H1 (cell line): ENCODE measurements at places on chromosomes 13 and 19.

- H3K36me3 ChIP-seq, result no peaks in the 10 kb centered on the region
- H3K4me1 ChIP-seq, result no peaks in the 10 kb centered on the region
- no peak overlapping the region for H3K4me3 ChIP-seq
These were observed 103.2 kb upstream of the VSTM2B start for GRCh38 chr19:29422486-29423085.

DNA sequence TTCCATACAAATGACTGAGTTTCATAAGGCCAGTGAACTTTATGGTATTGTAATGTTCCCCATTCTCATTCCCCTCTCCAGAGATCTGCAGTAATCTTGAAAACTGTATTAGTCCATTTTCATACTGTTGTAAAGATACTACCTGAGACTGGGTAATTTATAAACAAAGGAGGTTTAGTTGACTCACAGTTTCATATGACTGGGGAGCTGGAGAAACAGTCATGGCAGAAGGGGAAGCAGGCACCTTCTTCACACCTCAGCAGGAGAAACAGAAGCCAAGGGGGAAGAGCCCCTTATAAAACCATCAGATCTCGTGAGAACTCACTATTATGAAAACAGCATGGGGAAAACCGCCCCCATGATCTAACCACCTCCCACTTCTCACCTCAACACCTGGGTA is 318.7 kb upstream of the KLF12 start:
- no peaks in the 10 kb centered on the region for H3K36me3 ChIP-seq
- no peaks in the 10 kb centered on the region for H3K4me1 ChIP-seq

DNA sequence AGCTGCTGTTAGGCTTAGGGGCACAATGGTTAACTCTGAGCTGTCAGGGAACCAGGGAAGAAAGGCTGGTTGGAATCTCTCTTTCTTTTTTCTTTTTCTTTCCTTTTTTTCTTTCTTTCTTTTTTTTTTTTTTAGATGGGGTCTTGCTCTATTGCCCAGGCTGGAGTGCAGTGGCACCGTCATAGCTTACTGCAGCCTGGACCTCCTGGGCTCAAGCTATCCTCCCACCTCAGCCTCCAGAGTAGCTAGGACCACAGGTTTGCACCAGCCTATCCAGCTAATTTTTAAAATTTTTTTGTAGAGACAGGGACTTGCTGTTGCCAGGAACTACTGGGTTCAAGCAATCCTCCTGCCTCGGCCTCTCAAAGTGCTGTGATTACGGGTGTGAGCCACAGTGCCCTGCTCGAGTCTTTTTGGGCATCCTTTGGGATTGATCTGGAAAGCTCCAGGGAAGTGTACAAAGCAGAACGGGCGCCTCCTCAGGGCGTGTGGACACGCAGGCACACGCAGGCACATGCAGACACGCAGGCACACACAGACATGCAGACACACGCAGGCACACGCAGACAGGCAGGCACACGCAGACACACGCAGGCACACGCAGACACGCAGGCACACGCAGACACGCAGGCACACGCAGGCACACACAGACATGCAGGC is 99.2 kb downstream of the GADD45B start:
- peaks cover 8% of the 10 kb centered on the region; the same call in 1 of the 2 replicates for H3K4me1 ChIP-seq
- H3K36me3 ChIP-seq, result no peaks in the 10 kb centered on the region
- DNase-seq, result no peak
- no peak overlapping the region for H3K27ac ChIP-seq

- H3K27ac ChIP-seq, result no peak overlapping the region
- no peaks in the 10 kb centered on the region for H3K36me3 ChIP-seq
These were observed 21.6 kb downstream of the EFNA2 start for GRCh38 chr19:1307320-1307719.

- no peaks in the 10 kb centered on the region for H3K36me3 ChIP-seq
- no peaks in the 10 kb centered on the region for H3K4me1 ChIP-seq
- no peak overlapping the region for H3K4me3 ChIP-seq
- H3K27me3 ChIP-seq, result no peaks in the 10 kb centered on the region
These were observed 87.8 kb downstream of the ANKRD10 start for GRCh38 chr13:110826861-110827672.

DNA sequence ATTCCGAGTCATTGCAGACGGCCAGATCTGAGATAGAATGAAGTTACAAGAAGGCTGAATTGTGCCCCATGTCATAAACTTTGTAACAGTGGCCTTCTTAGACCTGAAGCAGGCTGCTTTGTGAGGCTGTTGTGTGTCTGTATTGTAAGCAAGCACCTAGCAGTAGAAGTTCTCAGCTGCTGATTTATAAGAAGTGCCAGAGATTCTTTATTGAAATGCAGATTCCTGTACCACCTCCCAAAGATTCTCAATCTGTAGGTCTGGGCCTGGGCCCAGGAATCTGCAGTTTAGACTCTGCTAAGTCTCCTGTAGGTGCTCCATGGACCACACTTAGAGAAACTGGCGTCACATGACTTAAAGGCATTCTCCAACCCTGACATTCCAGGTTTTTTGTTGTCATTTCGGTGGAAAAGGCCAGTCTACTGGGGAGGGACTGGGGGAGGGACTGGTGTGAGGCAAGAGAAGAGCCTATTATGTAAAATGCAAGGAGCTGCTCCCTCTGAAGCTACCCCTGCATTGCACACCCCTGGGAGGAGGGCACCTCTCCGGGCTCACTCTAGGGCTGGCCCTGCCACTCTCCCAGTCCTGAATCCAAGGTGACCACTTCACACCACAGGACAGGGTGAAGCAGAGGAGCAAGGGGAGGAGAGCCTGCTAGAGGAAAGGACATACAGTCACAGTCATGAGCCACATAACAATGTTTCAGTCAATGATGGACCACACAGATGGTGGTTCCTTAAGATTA is 769 bp upstream of the TMEM272 start:
- no peak for DNase-seq
- H3K4me1 ChIP-seq, result 0 out of 2 replicates have a peak, but pooled peaks cover 2% of the 10 kb centered on the region
- H3K27me3 ChIP-seq, result no peaks in the 10 kb centered on the region
- H3K36me3 ChIP-seq, result no peaks in the 10 kb centered on the region
- H3K4me3 ChIP-seq, result no peak overlapping the region

DNA sequence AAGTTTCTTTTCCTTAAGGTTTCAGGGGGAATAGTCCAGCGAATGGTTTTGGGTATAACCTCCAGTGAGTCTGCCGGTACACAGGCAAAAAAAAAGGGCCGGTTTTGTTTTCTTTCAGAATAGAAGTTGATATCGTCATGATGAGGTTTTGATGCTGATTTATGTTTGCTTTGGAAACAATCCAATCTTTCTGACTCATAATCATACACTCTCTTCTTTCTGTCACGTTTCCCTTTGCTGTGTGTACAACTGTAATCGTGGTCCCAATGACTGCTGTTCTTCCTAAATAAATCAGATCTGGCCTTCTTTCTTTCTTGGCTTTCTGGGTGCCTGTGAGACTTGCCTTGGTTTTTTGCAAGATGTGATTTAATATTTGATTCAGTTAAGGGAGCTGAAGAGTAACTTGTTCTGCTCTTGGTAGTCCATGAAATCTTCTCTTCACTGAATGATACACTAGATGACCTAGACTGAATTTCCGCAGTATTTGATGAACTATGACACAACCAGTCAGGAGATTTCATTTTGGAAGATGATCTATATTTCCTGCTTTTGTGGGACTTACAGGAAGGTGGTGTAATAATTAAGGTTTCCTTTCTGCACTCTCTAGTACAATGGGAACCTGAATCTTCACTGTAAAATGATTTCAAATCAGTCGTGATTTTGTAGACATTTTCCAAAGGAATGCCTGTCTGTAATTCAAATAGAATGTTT is 34.9 kb upstream of the METTL21C start:
- H3K36me3 ChIP-seq, result no peaks in the 10 kb centered on the region
- H3K4me1 ChIP-seq, result no peaks in the 10 kb centered on the region
- no peak overlapping the region for H3K4me3 ChIP-seq
- H3K27ac ChIP-seq, result no peak overlapping the region
